Activated CD8-positive, alpha-beta T cell treated with anti-CD3 and anti-CD28 coated beads, Interleukin-2, amount 10 ng/mL, durations not matched to agents 7 days and 5 days (primary cell): ENCODE measurements at places on chromosomes 12 and 14. TPM values are rescaled to one million over a fixed set of nuclear protein-coding genes. Genes with fewer than 3 reads are reported as not detected.

Gene CACNA1C
- 0.08 TPM for total RNA-seq

Gene GDF11
- total RNA-seq = 12.4 TPM

Gene AQP2
- total RNA-seq = not detected

Gene NAV3
- not detected for total RNA-seq

Gene REP15
- total RNA-seq = 0.42 TPM

Gene FGF23
- total RNA-seq = not detected

Gene ABCD4
- 41.9 TPM for total RNA-seq

Gene TMED10
- total RNA-seq = 188 TPM

Gene P2RX7
- total RNA-seq = 9.7 TPM

Gene FAM186B
- 0.18 TPM for total RNA-seq

Gene HNRNPC
- 768 TPM for total RNA-seq

Gene OTOGL
- not detected for total RNA-seq

Gene GUCY2C
- total RNA-seq = not detected

Gene TGFB3
- total RNA-seq = 1.8 TPM

Gene TMEM229B
- total RNA-seq = 10.0 TPM

Gene RTRAF
- 201 TPM for total RNA-seq

Gene LUM
- not detected for total RNA-seq

Gene KRT75
- total RNA-seq = not detected

Gene BRI3BP
- 27.0 TPM for total RNA-seq

Gene CATSPERB
- total RNA-seq = 1.5 TPM

Gene ALKBH1
- 14.8 TPM for total RNA-seq

Gene WNT1
- 0.81 TPM for total RNA-seq

Gene MYF6
- total RNA-seq = not detected

Gene LRRC9
- not detected for total RNA-seq

Gene PLEKHA5
- 3.4 TPM for total RNA-seq

Gene HOXC11
- total RNA-seq = not detected

Gene KCNH5
- not detected for total RNA-seq

Gene CCDC198
- total RNA-seq = 0.21 TPM

Gene KRT84
- total RNA-seq = not detected

Gene EIF2S3B
- total RNA-seq = 2.3 TPM

Gene STAC3
- total RNA-seq = 7.5 TPM

Gene GPX2
- not detected for total RNA-seq

Gene OVCH1
- total RNA-seq = not detected

Gene OR6C3
- total RNA-seq = not detected

Gene ZNF664
- total RNA-seq = 39.8 TPM

Gene CYP27B1
- 2.3 TPM for total RNA-seq

Gene CACNA2D4
- total RNA-seq = 7.0 TPM

Gene TSPAN19
- not detected for total RNA-seq

Gene INHBC
- total RNA-seq = not detected

Gene AHSA1
- total RNA-seq = 252 TPM

Gene ACVRL1
- total RNA-seq = not detected

Gene GNG2
- total RNA-seq = 302 TPM

Gene PPP1R1A
- not detected for total RNA-seq
